ENCODE measurements at places on chromosomes 6 and 20.

- no peak for DNase-seq
Measured at GRCh38 chr6:2661651-2662050, 89.1 kb downstream of the MYLK4 start.

DNA sequence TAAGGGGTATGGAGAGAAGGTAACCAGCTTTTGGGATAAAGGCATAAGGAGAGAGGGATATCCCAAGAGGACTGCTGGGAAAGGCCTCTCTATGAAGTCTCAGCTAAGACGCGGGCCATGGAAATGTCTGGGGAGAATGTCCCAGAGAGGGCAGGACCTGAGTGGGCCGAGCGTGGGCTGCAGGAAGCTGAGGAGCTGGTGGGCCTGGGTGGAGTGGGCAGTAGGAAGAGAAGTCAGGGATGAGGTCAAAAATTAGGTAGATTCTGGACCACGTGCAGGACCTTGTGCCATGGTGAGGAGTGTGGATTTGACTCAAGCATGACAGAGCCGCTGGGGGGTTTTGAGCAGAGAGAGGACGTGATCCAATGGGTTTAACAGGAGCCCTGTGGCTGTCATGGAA lies 66.5 kb upstream of the SULF2 start:
- no peak for DNase-seq

DNA sequence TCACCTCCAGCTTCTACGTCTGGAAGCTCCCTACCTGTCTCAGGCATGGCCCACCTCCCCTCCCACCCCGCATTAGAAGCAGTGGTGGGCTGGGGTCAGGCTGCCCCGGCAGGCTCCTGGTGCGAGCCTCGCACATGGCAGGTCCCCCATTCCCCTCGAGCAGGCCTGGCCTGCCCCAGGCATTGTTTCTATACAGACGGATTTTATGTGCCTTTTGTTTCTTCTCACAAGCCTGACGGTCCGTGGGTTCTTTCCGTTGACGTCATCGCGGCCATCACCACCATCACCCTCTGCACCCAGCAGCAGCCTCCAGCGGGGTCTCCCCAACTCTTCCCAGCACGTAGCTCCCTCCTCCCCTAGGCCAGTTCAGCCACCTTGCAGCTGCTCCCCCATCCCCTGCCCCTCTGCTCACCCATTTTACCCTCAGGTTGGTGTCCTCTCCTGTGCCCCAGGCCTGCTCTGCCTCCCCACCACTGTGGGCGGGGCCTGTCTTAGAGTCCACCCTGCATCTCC lies 4.6 kb downstream of the CST7 start:
- no peak for DNase-seq

GRCh38 chr6:57221936-57222742 lies at the start of gene RAB23:
TSS of gene RAB23 (minus strand) at chr6:57222307. CDS start at chr6:57210380, 11,927 bp downstream.
- peak; percentile 36 for DNase-seq

DNA sequence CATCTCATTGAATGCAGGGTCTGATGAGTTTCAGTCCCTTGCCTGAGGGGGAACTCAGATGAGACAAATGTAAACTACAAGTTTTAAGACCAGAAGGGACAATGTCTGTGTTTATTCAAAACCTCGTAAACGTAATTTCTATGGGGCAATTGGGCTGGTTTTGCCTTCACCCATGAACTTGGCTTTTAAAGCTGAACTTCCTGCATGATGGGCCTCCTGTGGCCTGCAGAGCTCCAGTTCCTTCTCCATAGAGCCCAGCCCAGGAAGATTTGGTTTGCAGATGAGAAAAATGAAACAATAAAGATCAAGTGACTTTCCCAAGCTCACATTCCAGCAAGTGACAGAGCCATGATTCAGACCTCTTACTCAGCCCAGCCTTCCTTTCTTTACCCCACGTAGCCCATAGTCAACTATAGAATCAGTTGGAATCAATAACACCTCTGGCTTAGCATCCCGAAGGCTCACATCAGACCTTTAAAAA lies 612.3 kb downstream of the UTRN start:
- peak; percentile 94 for DNase-seq

- DNase-seq = no peak
Measured at GRCh38 chr6:42989923-42990322, 5.6 kb downstream of the PPP2R5D start.

DNA sequence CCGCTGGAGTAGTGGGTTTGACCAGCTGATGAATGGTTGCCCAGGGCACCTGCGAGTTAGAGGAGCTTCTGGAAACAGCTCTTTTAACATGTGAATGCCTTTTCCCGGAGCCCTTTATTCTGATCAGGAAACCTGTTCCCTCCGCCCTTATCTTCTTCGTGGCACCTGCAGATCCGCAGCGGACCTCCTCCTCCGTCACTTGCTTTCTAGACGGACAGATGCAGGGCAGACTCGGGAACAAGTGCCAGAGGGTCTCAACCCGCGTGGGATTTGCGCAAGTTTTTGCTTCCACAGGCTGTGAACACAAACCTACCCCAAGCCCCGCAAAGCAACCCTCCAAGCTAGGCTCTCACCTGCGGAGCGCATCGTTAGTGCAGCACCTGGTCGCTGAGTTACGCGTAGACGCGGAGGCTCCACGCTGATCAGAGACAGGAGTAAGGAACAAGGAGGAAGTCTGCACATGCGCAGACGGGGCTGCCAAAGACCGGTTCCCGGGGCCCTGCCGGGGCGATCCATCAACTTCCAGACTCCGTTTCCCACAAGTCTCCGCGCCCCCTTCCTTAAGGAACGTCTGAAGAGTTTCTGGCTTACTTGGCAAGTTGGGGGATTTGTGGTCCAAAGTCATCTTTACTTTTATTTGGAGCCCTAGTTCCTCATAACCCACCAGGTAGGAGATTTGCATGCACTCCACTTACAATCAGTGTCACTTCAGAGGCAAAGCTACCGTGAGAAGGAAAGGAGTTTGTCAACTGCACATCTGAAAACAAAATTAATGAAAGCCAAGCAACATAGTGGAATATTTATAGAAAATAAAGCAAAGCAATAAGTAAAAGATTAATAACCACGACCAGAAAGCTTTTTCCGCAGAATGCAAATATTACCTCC lies 52.7 kb upstream of the ELMO2 start:
- no peak for DNase-seq

DNA sequence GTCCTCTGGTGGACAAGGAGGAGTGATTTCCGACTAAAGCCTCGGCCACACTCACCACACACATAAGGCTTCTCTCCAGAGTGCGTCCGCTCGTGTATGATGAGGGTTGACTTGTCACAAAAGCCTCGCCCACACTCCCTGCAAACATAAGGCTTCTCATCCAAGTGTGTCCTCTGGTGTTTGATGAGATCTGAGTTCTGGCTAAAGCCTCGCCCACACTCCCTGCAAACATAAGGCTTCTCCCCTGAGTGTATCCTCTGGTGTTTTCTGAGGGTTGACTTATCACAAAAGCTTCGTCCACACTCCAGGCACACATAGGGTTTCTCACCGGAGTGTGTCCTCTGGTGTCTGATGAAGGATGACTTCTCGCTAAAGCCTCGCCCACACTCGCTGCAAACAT lies 12.9 kb upstream of the SNRPB start:
- no peak for DNase-seq

DNA sequence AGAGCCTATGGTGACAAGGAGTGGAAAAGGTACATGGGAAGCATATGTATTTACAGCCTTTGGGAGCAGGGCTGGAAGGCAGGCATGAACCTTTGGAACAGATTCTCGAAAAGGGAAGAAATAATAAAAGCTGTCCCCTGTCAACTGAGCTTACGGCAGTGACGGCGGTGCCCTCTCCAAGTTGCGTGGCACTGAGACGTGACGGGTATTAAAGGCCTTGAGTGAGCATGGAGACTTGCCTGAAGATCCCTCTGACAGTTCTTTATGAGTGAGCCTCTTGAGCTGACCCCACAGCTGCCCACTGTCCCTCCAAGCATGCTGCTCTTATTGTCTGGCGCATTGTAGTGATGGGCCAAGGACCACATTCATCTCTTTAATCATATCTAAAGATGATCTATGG lies 388.5 kb downstream of the ZFAND3 start:
- no peak for DNase-seq

GRCh38 chr6:33782561-33782960 lies 6.4 kb downstream of the LEMD2 start:
- no peak for DNase-seq

Measured in BJ (cell line).